ENCODE measurements at places on chromosomes 6 and 20. TPM values are rescaled to one million over a fixed set of nuclear protein-coding genes. Genes with fewer than 3 reads are reported as not detected.

ZSCAN16 gene
- total RNA-seq, result 5.9 TPM

BPIFA1 gene
- not detected for total RNA-seq

TREML2 gene
- total RNA-seq, result not detected

LAMA2 gene
- 0.04 TPM for total RNA-seq

TMC2 gene
- not detected for total RNA-seq

TMEM244 gene
- not detected for total RNA-seq

TTPAL gene
- total RNA-seq, result 24.4 TPM

SLC22A2 gene
- total RNA-seq, result not detected

- no peaks in the 10 kb centered on the region for H3K27me3 ChIP-seq
- no peak for DNase-seq
- no peaks in the 10 kb centered on the region for H3K4me1 ChIP-seq
- H3K4me3 ChIP-seq, result no peak overlapping the region
- H3K27ac ChIP-seq, result no peak overlapping the region
These were observed 71.1 kb upstream of the THEMIS start for GRCh38 chr6:127971945-127972391.

GRCh38 chr6:23349521-23350147, 776.4 kb upstream of the NRSN1 start:
- H3K27me3 ChIP-seq, result no peaks in the 10 kb centered on the region
- H3K4me1 ChIP-seq, result no peaks in the 10 kb centered on the region
- DNase-seq, result no peak
- no peak overlapping the region for H3K27ac ChIP-seq
- no peak overlapping the region for H3K4me3 ChIP-seq

GRCh38 chr6:33313105-33313708, 671 bp downstream of the TAPBP start:
- peak overlapping the region; percentile 96 for H3K4me3 ChIP-seq
- peak overlapping the region; percentile 86 for H3K27ac ChIP-seq
- peaks cover 34% of the 10 kb centered on the region for H3K4me1 ChIP-seq
- DNase-seq, result peak; percentile 75

GRCh38 chr6:44614396-44614795, 226.9 kb downstream of the CDC5L start:
- no peak overlapping the region for H3K27ac ChIP-seq
- no peaks in the 10 kb centered on the region for H3K36me3 ChIP-seq
- no peak overlapping the region for H3K4me3 ChIP-seq
- no peaks in the 10 kb centered on the region for H3K27me3 ChIP-seq

DNA sequence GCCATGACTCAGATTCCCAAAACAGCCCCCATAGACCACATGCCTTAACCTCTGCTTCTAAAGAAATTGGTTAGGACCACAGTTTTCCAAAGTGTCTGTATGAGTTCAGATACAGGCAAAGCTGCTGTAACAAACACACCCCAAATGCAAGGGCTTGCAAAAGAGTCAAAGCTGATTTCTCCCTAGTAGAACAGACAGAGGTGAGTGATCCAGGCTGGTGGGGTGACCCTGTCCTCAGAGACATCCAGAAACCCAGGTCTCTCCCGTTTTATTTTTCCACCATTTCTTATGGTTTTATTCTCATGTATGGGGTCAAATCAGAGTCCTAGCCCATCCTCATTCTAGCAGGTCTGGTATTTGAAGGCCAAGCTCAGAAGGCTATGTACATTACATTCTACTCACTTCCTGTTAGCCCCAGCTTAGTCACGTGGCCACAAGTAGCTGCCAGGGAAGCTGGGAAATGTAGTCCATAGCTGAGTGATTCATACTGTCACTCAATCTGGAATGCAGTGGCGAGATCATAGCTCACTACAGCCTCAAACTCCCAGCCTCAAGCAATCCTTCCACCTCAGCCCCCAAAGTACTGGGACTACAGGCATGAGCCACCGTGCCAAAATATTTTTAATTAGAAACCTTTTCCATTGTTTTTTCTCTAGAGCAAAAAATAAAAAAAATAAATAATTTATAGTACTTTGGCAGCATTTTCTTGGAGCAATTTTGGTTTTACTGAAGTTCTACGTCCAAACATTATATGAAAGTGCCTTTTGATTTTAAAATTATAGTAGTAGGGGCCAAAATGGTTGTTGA, 175.2 kb downstream of the ZMYND8 start:
- peak; percentile 88 for DNase-seq
- no peak overlapping the region for H3K4me3 ChIP-seq
- H3K36me3 ChIP-seq, result no peaks in the 10 kb centered on the region
- peaks cover 6% of the 10 kb centered on the region for H3K4me1 ChIP-seq

GRCh38 chr20:3307078-3307477, 68.1 kb upstream of the SLC4A11 start:
- no peaks in the 10 kb centered on the region for H3K36me3 ChIP-seq
- no peaks in the 10 kb centered on the region for H3K4me1 ChIP-seq
- H3K27ac ChIP-seq, result no peak overlapping the region
- no peaks in the 10 kb centered on the region for H3K27me3 ChIP-seq

- H3K27ac ChIP-seq, result no peak overlapping the region
- no peaks in the 10 kb centered on the region for H3K4me1 ChIP-seq
- H3K27me3 ChIP-seq, result no peaks in the 10 kb centered on the region
- no peaks in the 10 kb centered on the region for H3K36me3 ChIP-seq
- no peak overlapping the region for H3K4me3 ChIP-seq
- DNase-seq, result peak; percentile 47
These were observed 46.4 kb upstream of the LAMP5 start for GRCh38 chr20:9467995-9468394.

DNA sequence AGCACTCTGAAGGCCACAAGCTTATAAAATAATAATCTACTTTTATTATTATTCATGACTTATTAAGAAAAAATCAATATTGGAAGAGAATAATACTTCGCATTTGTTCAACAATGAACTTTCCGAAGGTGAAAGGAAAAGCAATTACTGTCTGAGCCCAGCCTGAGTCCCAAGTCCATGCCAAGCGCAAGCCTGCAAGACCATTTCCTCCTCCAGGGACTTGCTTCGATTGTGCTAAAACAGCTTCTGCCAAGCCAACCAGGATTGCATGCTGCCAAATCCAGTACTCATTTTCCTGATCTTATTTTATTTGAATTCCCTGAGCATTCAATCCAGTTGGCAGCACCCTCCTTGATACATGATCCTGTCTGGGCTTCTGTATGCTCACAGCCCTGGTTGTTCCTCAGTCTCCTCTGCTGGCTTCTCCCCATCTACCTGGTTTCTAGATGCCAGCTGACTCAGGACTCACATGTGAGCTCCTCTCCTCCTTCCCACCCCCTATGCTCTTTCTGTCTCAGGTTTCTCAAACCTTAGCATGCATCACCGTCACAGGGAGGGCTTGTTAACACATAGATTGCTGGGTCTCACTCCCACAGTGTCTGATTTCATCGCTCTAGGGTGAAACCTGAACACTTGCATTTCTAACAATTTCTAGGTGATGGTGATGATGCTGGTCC, 55.9 kb upstream of the PSMF1 start:
- H3K36me3 ChIP-seq, result no peaks in the 10 kb centered on the region
- peaks cover 2% of the 10 kb centered on the region for H3K27me3 ChIP-seq
- H3K4me3 ChIP-seq, result no peak overlapping the region
- DNase-seq, result no peak
